Stimulated activated CD8-positive, alpha-beta memory T cell treated with anti-CD3 and anti-CD28 coated beads, Interleukin-7, amount 100 ng/mL, for 4 hours (primary cell): ENCODE measurements at places on chromosomes 12 and 14.

DNA sequence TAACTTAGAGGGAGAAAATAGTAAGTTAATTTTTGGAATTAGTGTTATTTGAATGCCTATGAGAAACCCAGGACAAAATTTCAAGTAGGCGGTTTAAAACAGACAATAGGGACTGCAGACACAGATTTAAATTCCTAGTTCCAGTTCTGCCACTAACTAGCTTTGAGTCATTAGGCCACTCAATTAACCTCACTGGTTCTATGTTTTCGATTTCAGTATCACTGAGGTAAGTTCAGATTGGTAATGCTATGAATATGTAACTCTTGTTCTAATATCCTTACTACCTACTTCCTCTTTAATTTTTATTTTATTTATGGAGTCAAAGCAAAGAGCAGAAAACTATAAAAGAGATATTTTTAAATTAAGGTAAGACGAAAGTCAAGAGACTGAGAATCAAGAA lies 52.6 kb downstream of the GALC start:
- no peak for DNase-seq

DNA sequence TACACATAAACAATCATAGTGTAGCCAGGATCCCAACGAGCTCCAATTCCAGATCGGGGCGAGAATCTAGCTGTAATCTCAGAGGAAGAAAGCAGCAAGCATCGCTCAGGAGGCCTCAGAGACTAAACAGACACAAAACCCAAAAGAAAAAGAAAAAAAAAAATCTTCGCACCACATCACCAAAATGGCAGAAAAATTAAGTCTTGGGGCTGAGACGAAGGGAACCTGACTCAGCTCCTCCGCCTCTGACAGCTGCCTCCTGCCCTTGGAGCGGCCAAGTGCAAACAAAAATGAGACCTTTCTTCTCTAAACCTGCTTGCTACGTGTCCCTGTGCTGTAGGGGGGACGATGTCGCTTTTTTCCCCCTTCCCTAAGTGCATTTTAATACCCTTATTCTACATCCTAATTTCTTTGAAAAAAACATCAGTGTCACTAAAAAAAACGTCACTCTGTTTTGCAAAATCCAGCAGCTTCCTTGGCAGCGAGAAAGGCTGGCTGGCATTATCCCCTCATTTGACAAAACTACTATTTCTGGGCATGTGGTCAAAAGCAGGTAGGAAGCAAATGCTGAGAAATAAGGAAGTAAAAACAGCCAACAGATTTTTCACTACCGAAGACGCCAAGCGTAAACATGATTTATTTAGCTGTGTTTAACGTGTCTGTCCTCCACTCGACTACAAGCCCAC lies 30.5 kb downstream of the BCL11B start:
- no peak for DNase-seq

DNA sequence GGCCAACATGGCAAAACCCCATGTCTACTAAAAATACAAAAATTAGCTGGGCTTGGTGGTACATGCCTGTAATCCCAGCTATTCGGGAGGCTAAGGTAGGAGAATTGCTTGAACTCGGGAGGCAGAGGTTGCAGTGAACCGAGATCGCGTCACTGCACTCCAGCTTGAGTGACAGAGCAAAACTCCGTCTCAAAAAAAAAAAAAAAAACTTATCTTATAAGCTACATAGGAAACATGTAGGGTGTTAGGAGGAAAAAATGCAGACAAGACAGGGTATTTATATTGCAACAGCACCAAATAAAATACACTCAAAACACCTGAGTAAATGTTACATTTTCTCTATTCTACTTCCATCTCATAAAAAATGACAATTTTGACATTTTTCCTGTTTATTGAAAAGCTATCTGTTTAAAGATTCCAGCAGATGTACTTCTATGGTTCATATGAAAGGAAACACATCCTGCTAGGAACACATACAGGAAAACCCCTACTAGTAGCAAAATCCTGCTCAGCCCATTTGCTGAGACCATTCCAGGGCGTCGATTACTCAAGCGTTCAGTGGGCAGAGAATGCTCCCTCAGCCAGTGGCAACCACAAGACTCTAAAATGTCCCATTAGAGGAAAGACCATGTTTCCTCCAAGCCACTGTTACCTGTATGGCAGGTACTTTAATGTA lies 19.7 kb downstream of the CORO1C start:
- DNase-seq: no peak

GRCh38 chr12:25855716-25856115 lies 102.8 kb upstream of the RASSF8 start:
- no peak for DNase-seq

DNA sequence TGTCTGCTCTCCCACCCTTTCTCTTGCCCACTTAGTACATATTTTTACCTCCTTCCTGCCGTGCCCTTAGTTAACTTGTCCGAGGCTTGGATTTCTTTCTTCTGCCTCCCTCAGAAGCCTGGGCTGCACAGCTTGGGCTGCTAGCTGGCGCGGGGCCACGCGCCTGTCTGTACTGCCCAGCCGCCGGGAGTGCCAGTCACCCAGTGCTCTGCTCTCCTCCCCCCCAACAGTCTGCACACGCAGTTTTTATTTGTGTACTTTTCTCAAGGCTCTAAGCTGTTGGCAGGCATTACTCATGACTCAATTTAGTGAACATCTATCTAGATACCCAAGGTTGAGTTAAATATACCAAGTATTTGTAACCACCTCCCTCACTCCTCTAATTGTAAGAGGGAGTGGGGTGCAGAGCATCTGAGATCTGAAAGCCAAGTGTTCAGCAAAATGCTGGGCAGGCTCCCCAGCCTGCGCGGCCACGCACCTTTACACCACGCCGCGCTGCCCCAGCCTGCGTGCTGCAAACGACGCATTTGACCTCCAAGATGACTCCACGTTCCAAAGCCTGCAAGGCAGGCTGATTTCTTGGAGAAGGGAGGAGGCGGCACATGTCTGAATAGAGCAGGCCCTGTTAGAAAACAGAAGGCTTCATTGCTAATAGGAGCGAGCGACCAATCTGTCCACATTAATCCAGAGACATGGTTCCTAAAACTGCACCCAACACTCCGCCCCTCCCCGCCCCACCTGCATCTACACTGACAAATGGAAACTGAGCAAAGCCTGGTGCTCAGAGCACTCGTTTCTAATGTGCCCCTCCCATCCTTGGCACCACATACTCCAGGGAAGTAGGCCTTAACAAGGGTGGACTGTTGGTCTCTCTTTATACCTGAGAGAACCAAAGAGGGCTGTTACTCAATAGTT lies 18.2 kb upstream of the CACNA2D4 start:
- no peak for DNase-seq

DNA sequence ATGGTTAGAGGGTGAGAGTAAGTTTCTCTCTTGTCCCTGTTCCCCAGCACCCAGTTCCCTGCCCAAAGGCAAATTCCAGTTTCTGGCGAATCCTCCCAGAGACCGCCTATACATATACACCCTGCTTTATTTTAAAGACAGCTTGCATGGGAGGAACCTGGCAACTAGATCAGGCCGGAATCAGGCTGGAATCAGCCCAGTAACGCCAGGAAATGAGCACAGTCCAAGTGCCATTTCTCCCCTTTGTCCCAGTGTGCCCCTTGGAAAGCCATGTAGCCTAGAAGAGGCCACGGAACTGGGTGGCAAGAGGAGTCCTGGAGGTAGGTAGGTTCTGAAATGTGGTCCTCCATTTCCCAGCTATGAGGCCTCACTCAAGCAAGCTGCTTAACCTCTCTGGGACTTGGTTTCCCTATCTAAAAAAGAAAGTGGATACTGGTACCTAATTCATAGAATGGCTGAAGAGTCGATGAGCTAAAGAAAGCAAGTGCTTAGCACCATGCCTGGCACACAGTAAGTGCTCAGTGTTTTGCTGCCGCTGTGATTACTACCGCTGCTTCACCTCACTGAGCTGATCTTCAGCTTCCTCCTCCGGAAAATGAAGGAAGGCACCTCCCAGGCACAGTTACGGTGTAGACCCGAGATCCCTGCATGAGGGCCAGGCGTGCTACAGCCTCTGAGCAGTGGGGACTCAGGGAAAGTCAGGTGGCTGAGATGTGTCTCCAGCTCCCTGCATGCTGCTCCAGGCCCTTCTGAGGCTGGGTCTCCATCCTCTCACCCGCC lies 36.4 kb downstream of the PITPNM2 start:
- DNase-seq: no peak

GRCh38 chr12:92111256-92111655 lies 34.4 kb downstream of the BTG1 start:
- DNase-seq: no peak

GRCh38 chr14:77549451-77549850 lies 50.8 kb upstream of the ISM2 start:
- no peak for DNase-seq

DNA sequence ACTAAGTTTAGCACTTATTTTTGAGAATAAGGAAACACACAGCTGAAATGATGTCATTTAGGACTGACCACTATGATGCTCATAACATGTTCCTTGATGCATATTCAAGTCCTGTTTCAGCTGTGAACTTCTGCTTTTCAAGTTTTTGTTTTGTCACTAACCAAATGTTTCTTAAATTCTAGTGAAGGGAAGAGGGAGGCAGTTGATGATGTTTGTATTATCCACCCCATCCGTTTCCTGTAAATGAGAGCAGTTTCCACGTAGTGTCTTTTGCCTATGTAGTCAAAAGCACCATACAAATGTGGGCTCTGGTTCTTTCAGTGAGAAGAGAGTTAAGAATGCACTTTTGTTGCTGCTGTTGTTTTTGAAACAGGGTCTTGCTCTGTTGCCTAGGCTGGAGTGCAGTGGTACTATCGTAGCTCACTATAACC lies 491.8 kb downstream of the PCNX1 start:
- no peak for DNase-seq

DNA sequence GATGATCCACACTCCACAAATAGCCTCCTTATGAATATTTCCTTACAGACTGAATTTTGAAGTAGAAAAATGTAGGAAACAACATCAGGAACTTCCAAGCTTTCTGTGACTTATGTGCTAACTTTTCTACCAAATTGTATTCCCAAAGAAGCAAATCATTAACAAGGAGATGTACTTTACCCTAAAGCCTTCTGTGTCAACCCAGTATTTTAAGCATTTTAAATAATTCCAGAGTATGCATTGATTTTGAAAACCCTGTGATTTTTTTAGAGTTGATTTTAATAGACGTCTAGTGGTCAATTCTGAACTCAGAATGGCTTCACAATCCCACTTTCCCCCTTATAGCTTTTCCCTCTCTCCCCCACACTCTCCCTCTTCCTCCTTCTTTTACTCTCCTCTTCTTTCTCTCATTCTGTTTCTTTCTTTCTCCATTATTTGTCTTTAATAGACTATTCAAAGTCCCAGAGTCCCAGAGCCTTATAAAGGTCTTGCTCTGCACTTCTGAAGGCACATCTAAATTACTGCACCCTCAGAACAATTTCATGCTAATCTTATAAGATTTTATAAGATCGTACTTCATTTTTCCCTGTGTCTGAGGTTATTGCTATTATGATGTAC lies 10.1 kb upstream of the MYF6 start:
- no peak for DNase-seq

DNA sequence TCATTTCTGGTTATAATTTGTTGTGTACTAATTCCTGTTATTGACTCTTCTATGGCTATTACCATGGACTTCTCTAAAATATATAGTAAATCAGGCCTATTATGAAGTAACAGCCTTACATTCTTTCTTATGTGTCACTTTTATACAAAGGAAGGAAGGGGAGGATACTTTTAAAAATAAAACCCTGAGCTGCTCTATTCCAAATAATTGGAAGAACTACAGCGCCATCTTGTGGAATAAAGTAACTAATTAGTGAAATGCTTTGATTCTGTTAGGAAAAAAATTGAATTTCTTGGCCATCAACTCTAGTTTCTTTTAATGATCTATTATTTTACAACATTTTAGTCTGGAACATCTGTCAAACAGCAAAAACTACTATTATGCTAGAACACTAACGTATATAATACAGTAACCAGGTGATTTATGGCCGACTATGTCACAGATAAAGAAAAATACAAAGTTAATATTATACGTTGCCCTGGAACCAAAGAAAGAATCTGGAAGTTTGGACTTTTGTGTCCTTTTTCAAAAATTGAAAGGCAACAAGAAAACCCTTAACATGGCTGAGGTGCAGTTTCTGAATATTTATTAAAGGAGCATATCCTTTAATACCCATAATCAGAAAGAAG lies 55.0 kb upstream of the NELL2 start:
- no peak for DNase-seq

DNA sequence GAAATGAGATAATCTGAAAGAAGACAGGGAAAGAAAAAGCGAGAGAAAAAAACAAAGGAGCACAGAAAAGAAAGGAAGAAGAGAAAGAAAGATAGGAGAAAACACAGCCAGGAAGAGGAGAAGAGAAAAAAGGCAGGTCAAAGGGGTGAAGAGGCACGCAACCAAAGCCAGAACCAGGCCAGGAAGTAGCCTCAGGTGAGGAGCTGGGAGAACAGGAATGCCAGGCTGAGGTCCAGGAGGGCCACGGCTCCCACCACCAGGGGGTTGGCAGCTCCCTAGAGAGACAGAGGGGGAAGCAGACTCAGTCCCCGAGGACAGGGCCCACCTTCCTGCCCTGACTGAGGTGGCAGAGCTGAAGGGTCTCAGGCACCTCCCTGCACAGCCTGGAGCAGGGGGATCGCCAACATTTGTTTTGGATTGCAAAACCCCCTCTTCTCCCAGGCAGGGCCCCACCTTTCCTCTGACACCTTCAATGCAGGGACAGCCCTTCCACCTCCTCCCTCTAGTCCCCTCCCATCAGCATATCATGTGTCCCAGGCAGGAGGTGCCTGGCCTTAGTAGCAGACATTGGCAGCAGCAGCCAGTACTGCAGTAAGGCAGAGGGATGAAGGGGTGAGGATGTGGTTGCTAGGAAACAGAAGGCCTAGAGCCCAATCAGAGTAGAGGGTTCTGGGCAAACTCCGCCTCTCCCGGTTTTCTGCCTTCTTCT lies 2.0 kb upstream of the AP1G2 start:
- DNase-seq: no peak

DNA sequence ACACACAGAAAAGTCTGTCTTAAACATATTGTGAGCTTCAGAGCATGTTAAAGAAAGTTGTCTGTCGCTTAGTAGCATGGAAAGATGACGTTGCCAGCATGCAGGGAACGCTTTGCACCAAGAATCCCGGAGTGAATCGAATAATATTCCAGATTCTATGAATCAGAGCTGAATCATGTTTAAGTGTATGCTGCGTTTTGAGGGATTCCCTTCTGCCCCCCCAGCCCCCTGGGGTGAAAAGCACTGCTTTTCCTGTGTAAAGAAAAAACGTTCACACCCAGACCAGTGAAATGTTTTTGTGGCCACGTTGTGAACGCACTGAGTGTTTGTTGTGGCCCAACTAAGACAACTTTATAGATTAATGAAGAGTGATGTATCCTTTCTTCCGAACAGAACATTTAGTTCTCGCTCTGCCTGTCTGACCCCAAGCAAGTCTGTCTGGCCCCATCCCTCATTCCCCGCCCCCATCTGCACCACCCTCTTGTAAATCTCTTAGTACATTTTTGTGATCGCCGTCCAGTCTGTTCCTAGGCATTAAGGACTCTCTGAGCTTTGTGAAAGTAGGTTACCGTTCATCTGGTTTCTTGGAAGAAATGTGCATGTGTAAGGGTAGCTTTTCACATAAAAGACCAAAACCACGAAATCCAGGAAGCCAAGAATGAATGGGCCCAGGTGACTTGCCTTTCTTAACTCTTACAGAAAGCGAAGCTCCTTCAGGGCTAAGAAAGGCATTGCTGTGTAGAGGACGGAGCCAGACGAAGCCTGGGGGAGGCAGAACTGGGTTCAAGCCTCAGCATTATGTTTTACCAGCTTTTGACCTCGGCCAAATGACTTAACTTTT lies 103.0 kb downstream of the SAMD4A start:
- DNase-seq: peak; percentile 2
